ENCODE measurements at places on chromosomes 4 and X. TPM values are rescaled to one million over a fixed set of nuclear protein-coding genes. Genes with fewer than 3 reads are reported as not detected.

CDX4 gene
- total RNA-seq, result not detected

AADAT gene
- total RNA-seq, result 8.0 TPM

NDP gene
- total RNA-seq, result not detected

LGI2 gene
- total RNA-seq, result not detected

SGCB gene
- 8.6 TPM for total RNA-seq

HSFX2 gene
- total RNA-seq, result not detected

SPOCK3 gene
- total RNA-seq, result 1.7 TPM

MTNR1A gene
- not detected for total RNA-seq

TREX2 gene
- total RNA-seq, result 0.78 TPM

COL4A6 gene
- not detected for total RNA-seq

FOXO4 gene
- 0.41 TPM for total RNA-seq

NSG1 gene
- 3.0 TPM for total RNA-seq

COL4A5 gene
- 1.0 TPM for total RNA-seq

RPL39 gene
- 2,019 TPM for total RNA-seq

GSPT2 gene
- total RNA-seq, result 2.6 TPM

GASK1B gene
- total RNA-seq, result 44.9 TPM

CPZ gene
- total RNA-seq, result not detected

PAGE5 gene
- total RNA-seq, result not detected

MCF2 gene
- total RNA-seq, result not detected

RHOH gene
- total RNA-seq, result 0.24 TPM

BCORL1 gene
- 0.06 TPM for total RNA-seq

IL1RAPL2 gene
- total RNA-seq, result not detected

MND1 gene
- 11.2 TPM for total RNA-seq

IL9R gene
- total RNA-seq, result not detected

ZNF674 gene
- total RNA-seq, result 1.2 TPM
